Central memory CD4-positive, alpha-beta T cell (primary cell): ENCODE measurements at places on chromosomes 13 and 19.

DNA sequence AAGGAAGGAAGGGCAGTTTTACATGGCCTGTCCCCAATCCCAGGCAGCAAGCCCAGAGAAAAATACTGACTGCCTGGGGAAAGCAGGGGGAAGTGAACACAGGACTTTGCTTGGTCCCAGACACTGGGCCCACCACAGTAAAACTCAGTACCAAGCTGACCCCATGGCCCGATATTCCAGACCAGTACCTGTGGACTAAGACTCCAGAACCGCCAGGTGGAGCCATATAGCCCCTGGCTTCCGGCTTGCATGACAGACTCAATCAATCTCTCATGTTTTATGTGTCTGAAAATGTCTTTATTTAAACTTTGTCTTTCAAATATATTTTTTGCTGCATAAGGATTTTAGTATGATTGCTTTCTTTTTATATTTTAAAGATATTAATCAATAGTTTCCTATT, 767.9 kb upstream of the SLITRK6 start:
- no peak for DNase-seq

DNA sequence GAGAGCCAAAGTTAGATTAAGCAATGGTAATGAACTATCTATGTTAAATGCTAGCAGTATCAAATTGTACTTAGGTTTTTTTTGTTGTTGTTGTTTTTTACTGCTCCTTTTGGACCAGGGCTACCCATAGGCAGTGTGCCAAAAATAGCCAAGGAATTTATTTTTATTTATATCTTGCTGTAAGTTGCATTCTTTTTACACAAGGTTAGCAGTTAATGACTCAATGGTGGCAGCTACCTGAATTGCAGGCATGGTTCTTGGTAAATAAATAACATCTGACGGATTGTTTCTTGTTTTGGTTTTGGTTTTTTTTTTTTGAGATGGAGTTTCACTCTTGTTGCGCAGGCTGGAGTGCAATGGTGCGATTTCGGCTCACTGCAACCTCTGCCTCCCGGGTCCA, 194.8 kb upstream of the TSC22D1 start:
- no peak for DNase-seq

DNA sequence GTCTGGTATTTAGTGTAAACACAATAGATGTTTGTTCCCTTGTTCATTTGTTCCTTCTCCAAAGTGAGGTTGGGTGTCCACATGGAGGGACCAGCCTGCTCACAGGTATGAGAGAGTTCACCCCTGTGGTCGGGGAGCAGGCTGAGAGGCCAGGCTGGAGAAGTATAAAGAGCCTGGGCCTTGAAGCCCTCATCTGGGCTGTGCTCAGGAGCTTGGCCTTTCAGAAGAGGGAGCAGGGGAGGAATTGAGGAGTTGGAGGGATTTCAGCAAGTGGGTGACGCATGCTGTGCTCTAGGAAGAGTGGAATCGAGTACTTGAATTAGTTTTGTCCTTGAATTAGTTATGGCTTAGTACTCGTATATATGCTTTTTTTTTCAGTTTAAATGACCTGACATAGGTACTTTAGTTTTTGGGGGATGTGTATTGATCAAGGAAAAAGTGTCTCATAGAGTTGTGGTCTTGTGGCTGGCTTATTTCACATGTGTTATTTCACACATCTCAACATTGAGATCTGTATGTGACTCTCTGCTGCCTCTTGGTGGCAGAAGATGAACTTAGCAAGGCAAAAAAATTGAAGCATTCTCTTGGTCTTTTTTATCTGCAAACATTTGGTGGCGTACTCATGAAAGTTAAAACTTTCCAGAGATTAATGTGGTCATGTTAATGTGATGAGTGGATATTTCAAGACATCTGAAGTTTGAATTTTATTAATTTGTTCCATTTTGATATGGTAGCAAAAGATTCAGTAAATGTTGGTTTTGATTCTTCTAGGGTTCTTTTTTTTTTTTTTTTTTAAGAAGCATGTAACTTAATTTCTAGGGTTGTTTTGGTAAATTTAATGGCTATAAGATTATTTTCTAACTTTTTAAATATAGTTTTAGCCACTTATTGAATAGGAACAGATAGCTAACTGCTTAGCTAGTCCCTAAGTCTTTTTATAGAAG, 54.3 kb downstream of the SLAIN1 start:
- peak; percentile 41 for DNase-seq

GRCh38 chr13:31878495-31878894, 139.2 kb downstream of the RXFP2 start:
- no peak for DNase-seq

DNA sequence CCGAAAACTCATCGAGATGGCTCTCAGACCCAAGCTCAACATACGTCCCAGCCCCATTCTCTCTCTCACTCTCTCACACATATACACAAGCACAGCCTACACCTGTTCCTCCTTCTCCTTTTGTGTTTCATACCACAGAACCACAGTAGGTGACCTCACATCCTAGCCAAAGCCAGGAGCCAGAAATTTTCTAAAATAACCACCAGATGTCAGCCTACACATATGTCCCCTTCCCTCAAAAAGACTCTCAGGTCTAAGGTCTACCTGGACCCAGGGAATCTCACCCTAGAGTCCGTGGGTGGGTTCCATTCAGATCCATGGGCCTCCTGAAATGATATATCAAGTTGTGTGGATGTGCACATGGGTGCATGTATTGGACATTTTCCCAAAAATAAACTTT, 104.2 kb upstream of the IPO5 start:
- DNase-seq = no peak
